Adrenal gland (tissue), 19 donors: ENCODE measurements at places on chromosomes 1 and 21. TPM values are rescaled to one million over a fixed set of nuclear protein-coding genes. Genes with fewer than 3 reads are reported as not detected.

DNA sequence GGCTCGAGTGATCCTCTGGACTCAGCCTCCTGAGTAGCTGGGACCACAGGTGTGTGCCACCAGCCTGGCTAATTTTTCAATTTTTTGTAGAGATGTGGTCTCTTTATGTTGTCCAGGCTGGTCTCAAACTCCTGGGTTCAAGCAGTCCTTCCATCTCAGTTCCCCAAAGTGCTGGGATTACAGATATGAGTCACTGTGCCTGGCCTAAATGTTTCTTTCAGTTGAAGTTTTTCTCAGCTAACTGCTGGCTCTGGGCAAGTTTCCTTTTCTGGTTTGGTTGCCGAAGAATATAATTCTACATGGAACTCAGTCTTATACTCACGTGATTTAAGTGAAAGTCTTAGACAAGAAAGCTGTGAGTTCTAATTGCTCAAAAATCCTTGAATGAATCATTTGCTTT lies 57.0 kb downstream of the SASS6 start:
- no peak for DNase-seq

GRCh38 chr1:204293605-204294337 lies 66.0 kb downstream of the PLEKHA6 start:
- DNase-seq = no peak

GRCh38 chr1:211092955-211093354 lies 41.0 kb downstream of the KCNH1 start:
- no peak for DNase-seq

PADI1 gene
- total RNA-seq = not detected

DNA sequence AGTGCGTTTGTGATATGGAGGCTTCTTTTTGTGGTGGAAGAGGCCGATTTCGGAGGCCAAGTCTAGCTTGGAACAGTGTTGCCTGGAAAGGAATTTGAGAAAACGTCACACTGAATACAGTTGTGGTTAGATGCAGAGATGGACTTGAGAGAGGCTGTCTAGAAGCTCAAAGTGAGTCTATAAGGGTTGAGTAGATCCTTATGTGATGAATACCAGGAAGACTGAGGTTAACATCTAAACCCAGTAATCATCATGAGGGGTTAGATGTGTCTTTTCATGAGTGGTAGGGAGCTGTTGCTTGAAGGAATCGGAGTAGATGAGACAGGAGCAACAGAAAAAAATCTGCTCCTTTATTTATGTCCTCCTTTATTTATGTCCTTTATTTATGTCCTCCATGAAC lies 114.6 kb upstream of the IVNS1ABP start:
- DNase-seq = no peak

- DNase-seq = no peak
Measured at GRCh38 chr1:116273042-116273783, 99.8 kb upstream of the ATP1A1 start.

C8A gene
- not detected for total RNA-seq

LCE2C gene
- total RNA-seq = not detected

DNA sequence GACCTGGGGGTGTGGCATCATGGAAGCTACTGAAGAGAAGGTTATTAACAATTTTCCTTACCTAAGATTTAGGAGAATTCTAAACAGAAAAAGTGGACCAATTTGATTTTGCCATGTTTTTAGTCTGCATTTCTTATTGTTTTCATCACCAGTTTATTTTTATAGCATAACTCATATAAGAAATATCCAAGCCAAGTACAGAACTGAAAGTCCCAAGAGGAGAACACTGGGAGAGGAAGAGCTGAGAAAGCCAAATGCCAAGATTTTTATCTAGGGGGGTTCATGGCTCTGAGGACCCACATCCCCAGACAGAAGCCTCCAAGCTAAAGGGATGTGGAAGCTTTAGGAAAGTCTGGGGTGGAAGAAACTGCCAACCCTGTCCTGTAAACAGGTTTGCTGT lies 109.4 kb upstream of the DUSP10 start:
- no peak for DNase-seq

GRCh38 chr1:110003747-110004428 lies 19.3 kb downstream of the AHCYL1 start:
- DNase-seq = peak; percentile 81

GRCh38 chr1:155171836-155172731 lies 1.0 kb downstream of the KRTCAP2 start:
- no peak for DNase-seq

DNA sequence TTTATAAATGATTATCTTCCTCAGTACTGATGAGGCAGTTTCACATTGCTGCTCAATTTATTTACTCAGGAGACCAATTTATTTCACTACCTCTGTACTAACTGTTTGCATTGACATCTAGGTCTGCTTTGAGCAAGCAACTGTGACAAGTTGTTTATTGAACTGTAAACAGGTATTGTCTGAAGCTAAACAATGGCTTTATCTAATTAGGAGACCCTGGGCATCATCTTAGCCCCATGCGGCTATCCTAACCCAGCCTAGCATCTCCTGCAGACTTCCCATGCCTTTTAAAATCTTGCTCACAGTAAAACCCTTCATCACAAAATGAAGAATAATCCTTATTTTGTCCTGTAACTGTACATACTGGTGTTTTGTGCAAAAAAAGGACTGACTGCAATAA lies 348.2 kb downstream of the RWDD3 start:
- DNase-seq = no peak

DNA sequence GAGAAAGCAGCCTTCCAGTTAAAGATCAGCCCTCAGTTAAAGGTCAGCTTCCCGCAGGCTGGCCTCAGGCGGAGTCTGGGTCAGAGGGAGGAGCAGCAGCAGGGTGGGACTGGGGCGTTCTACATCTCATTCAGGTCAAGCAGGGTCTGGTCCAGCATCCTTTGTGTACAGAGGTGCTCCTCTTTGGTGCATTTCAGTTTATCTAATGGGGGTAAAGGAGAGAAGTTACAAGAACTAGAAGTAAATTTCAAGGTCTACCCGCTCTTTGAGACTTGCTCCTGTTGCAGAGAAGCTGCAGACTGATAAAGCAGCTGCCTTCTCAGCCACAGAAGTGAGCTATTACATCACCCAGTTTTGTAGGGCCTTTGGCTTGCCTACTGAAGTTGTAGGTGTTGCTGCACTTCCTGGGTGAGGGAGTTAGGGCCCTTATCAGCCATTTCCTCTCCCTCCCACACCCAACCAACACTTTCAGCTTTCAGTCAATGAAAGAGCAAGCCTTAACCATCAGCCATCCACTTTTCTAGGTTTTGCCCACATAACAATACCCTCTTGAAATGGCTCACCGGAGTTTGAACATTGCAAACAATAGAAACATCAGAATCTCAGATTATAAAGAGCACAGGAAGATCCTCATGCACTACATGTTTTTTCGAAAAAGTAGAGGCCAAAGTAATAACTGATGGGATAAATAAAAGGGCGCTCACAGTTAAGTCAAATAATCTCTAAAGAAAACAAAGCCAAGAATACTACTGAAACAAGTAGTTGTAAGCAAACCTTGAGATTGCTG lies 2.8 kb upstream of the NUP210L start:
- DNase-seq = peak; percentile 55

NBPF4 gene
- total RNA-seq = not detected

GRCh38 chr1:200473698-200474371 lies 64.0 kb upstream of the ZNF281 start:
- no peak for DNase-seq

DNA sequence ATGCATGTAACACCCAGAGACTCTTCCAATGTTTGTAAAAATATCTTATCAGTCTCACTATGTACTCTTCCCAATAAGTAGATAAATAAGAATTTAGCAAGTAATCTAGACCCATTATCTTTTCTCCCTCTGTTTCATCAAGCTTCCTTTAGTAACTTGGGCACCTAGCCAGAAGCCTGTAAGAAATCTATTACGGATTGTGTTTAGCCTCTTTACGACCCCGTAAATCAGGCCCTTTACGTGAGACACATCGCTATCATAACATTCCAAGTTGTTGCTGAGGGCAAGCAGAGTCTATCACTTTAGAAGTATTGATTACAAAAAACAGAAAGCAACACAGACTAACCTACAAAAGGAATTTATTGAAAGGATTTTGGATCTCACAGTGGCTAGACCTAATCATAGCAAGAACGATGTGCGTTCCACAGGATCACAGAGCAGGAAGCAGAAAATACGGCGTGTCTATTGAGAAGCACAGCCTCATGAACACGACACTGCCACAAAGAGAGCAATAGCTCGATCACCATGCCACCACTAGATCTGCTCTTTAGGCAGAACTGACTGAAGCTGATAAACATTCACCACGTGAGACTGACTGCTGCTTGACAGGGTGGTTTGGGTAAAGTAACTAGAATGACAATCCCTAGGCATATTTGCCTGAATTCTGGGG lies 922.1 kb downstream of the AMY1C start:
- DNase-seq = no peak

C1orf53 gene
- 22.9 TPM for total RNA-seq

FAM43B gene
- 67.7 TPM for total RNA-seq

GRCh38 chr1:186418503-186418902 lies 42.4 kb downstream of the PDC start:
- DNase-seq = no peak

DNA sequence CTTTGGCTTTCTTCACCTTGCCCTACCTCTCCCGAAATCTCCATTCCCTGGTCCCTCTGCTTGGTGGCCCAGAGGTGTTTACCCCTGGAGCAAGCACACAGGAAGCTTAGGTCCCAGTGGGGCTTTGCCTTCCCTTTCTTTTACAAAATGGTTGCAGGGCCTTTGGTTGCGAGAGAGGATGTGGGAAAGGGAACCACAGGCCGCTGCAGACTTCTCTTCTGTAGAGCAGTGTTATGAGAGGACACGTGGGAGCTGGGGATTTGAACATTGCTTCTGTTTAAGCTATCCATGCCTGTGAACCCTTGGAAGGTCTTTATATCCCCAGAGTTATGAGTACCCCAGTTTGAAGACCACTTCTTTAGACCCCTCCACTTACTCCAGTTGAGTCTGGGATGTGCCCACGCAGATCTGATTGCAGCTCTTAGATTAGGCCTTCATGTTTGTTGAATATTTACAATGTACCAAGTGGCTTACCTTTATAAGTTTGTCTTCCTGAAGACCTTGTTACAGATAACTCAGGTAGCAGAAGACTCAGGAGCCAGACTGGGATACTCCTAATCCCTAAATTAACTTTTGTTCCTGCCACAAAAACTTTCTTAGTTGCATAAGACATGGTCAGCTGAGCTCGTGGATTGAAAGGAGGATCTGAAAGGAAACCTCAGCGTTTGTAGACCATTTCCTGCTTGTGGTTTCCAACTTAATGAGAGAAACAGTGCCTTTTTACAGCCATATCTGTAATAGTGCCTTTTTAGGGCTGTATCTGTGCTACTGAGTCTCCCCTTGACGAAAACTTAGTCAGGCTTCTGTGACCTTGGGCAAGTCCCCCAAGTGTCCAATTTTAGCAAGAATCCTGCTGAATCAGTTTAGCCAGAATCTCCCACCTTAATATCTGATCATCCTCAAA lies 21.9 kb upstream of the IVNS1ABP start:
- peak; percentile 49 for DNase-seq

ATP1A4 gene
- not detected for total RNA-seq

- no peak for DNase-seq
Measured at GRCh38 chr1:219086956-219087469, 86.7 kb upstream of the LYPLAL1 start.

- no peak for DNase-seq
Measured at GRCh38 chr1:29971703-29972102, 735.4 kb downstream of the PTPRU start.

CD53 gene
- total RNA-seq = 64.4 TPM

DNA sequence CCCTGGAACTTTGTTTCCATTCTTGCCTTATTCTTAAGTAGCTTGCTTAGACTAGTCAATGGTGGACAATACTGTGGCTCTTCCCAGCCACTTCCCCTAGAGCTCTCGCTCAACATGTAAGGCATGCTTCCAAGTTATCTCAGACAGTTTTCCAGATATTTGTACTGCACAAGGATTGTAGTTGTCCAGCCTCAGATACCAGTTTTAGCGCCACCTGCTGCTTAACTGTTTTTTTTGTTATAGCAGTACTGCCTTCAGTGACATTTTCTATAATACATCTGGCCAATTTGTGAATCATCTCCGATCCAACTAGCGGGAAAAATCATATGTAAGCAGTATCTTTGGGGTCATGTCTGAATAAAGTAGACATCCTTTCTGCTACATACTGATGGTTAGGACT lies 346.7 kb upstream of the ADGRL4 start:
- DNase-seq = peak; percentile 59

DNA sequence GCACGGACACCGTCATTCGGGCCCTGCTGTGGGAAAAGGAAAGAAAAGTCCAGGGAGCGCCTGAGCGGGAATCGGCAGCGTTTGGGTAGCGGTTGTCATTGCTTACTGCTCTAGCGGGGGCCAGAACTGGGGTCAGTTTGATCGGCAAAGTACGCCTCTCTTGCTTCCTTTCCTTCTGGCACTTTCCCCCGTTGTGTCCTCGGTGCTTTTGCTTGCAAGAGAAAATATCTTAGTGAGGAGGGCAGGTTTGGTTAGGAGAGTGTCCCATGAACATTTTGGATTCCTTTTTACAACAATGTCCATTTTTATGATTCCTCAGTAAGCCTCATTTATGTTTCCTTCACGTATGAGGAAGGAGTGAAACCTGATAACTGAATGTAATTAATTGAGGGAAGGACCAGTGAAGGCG lies 670 bp downstream of the ST3GAL3 start:
- DNase-seq = no peak

BLACAT1 gene
- not detected for total RNA-seq

PPIAL4G gene
- not detected for total RNA-seq

DNASE2B gene
- total RNA-seq = not detected

GRCh38 chr1:24856787-24857506 lies 73.1 kb downstream of the RUNX3 start:
- no peak for DNase-seq

KRTAP10-11 gene
- not detected for total RNA-seq

DNA sequence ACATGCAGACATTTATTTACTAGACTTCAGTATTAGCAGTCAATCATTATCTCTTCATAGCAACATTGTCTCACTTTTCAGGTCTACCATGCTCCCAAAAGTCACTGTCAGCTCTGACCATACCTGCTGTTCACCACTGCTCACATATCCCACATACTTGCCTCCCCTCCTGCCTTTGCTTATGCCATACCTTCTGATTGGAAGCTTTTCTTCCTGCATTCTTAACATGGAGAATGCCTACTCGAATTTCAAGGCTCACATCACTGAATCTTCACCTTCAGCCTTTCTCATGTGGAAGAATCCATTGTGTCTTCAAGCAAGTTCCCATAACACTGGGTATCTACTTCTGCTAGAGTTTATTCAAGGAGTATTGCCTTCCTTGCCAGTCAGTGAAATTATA lies 135.4 kb downstream of the NTNG1 start:
- no peak for DNase-seq

DNA sequence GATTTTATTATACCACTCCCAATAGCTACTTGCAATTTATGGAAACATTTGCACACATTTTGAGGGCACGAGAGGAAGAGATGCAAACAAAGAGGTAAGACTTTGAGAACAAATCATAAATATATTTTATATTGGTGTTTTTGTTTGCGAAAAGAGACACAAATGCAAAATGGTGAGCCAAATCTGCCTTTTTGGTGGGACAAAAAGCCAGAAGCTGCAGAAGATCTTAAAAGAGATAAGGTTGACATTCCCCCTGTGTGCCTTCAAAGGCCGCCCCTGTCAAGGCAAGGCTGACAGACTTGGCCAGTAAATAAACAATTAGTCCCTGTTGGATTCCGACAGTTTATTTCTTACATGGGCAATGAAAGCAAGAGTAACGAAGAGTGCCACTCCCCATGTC lies 122.8 kb downstream of the LBR start:
- DNase-seq = no peak
